Stimulated activated CD4-positive, alpha-beta T cell treated with anti-CD3 and anti-CD28 coated beads, Interleukin-1b, Interleukin-23, amount 100 ng/mL, for 1 hour (primary cell): ENCODE measurements at places on chromosomes 4 and X.

DNA sequence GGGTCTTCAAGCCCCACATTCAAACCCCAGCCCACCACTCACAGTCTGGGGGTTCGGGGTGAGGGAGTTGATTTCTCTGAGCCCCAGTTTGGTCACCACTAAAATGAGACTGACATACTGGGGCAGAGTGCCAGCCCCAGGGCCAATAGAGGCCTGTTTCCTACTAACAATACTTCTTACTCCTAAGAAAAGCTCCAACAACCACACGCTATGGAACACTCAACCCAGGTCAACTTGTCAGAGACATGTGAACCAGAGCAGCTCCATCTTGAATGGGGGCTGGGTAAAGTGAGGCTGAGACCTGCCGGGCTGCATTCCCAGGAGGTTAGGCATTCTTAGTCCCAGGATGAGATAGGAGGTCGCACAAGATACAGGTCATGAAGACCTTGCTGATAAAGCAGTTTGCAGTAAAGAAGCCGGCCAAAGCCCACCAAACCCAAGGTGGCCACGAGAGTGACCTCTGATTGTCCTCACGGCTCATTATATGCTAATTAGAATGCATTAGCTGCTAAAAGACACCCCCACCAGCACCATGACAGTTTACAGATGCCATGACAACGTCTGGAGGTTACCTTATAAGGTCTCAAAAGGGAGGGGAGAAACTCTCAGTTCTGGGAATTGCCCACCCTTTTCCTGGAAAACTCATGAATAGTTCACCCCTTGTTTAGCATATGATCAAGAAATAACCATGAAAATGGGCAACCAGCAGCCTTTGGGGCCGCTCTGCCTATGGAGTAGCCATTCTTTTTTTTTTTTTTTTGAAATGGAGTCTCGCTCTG lies 26.6 kb upstream of the HTRA3 start:
- no peak for DNase-seq

- no peak for DNase-seq
These were observed 85.4 kb downstream of the DCHS2 start for GRCh38 chr4:154406018-154406795.

DNA sequence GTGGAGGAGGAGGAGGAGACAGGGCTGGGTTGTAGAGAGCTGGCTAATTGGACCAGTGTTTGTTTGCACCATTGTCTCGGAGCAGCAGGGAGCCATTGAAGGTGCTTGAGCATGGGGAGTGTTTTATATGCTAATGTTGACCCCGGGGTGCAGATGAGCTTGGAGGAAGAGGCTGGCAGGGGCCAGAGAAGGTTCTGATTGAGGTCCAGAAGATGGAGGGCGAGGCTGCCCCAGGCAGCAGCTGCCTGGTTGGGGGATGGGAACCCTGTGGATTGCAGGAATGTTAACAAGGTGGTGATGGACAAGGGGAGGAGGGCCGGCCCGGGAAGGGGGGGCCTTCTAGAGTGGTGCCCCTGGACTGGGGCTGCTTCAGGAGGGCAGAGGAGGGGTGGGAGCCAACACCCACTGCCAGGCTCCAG lies 18.0 kb downstream of the DOK7 start:
- no peak for DNase-seq

DNA sequence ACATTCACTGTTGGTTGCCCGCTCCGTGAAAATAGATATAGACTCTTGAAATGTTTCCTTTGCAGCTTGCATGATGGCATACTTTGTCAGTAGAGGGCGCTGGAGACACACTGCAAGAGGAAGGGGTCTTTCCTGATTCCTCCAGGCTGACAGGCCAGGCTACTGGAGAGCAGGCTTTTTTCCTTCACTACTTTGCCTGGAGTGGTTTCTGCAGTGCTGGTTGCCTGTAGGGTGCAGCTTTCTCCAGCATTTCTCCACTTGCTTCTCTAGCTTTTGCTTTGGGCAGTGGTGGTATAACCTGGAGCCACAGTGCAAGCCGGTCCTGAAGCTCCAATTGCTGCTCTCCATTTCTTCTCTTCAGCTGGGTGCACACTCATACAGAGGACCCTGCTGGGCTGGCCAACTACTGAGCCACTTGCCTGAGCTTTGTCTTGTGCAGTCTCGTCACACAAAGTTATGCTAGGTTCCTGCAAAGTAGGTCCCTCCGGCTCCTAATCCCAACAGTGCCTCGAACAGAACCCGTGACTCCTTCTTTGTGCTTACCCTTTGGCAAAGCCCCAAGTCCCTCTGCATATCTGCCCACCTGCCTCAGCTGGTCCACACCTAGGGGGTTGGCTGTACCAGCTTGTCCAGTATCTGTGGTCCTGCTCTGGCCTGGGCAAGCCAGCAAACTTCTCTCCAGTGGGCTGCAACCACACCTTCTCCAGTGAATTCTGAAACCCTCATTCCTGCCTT lies 46.3 kb downstream of the RASSF6 start:
- no peak for DNase-seq

- no peak for DNase-seq
These were observed 335.9 kb upstream of the AADAT start for GRCh38 chr4:170425521-170426143.

DNA sequence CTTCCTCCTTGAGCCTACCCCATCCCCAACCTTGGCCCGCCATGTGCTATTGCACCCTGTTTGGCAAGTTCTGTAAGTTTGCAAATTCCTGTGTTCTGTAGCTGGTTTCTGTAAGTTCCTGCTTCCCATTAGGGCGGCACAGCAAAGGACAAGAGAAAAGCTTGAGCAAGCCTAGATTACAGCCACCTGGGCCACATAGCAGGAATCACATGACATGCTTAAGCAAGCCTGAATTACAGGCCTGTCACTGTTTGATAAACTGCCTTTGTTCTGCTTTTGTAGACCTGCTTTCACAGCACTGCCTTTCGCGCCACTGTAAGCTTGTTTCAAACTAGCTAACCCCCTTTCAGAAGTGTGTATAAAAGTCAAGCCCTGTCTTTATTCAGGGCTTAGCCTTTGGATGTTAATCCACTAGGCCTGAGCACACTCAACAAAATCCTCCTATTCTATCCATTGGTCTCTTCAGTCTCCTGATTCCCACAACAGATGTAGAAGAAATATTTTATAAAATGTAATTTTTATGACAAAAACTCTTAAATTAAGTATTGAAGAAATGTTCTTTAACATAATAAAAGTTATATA lies 906.8 kb upstream of the NDST4 start:
- no peak for DNase-seq

DNA sequence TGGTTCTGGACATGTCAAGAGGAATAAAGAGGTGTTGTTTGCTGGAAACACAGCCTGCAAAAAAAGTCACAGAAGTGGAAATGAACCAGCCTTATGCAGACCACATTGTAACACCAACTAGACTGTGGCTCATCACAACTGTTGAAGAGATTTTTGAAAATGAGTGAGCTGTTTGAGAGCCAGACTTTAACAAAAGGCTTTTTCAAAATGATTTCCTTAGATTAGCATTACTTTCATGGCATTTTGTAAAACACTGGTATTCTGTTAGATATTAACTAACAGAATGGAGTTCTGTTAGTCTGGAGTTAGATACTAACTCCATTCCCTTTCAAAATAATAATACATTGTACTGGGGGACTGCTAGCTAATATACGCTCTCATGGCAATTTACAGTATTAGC lies 60.6 kb upstream of the GABRA2 start:
- no peak for DNase-seq

DNA sequence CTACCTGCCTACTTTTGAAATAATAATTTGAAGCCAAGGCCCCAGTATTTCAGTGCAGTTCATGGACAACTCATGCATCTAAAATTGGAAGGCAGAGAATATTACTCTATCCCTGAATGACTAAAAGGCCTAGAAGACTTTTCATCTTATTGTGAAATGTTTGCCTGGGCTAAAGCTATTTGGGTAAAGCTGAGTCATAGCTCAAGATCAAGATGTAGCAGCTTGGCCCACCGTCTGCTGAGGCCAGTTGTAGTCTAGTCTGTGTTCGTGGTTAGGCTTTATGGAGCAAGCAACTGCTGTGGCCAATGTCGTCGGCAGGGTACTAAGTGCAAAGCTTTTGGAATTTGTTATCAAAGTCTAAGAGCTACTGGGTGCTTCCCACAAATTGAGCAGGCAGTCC lies 929.1 kb downstream of the RAB28 start:
- DNase-seq: no peak

DNA sequence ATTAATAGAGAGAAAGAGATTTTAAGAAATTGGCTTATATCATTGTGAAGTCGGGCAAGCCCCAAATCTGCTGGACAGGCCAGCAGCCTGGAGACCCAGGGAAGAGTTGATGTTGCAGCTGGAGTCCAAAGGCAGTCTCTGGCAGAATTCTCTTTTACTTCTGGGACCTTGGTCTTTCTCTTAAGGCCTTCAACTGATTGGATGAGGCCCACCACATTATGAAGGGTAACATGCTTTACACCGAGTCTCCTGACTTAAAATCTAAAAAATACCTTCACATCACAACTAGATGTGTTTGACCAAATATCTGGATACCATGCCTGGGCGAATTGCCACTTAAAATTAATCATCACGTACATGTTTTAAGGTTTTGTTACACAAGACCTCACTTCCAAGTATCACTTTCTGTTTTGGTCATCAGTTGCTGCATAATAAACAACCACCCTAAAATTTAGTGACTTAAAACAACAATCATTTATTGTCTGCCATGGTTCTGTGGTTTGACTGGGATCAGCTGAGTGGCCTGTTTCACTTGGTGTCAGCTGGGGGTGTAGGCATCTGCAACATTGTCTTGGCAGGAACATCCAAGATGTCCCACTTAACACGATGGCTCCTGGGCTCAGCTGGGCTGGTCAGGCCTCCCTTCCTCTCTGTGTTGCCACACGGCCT lies 3.4 kb downstream of the CD38 start:
- no peak for DNase-seq

DNA sequence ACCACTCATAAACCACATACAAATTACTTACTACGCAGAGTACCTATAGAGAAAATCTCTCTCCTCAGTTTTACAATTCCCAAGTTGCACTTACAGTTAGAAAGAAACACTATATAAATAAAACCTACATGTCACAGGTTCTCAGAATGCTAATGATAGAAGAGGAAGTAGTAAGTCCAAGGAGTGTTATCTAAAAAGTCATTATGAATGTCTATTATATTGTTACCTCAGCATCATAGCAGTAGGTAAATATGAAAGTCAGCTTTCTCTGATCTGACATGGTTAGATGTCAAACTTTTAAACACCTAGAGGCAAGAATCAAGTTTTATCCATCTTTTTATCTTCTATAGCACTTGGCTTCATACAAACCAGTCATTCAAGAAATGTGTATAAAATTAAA lies 163.2 kb upstream of the FAM241A start:
- DNase-seq: no peak

- no peak for DNase-seq
These were observed 481.3 kb upstream of the ADGRL3 start for GRCh38 chr4:60718874-60719273.

DNA sequence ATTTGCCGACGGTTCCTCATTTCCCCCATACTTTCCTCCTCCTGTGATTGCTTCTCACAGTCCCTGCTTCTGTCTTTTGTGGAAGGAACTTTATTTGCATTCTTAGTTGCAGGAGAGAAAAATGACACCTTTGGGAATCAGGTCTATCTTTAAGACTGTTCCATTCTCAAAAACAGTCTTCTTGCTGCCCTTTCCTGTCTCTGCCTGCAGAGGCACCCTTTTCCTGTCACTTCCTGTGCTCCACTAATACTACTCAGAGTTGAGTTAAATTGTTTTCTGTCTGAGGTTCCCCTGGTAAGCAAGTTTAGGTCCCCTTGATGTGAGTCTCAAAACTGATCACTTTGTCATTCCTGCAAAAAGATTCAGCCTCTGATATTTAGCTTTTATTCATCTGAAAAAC lies 208.8 kb upstream of the CLNK start:
- DNase-seq: no peak

- DNase-seq: no peak
These were observed 335.4 kb downstream of the BCOR start for GRCh38 chrX:39762266-39762841.
